Epithelial cell of esophagus (primary cell): ENCODE measurements at places on chromosomes 1 and 21.
A peak's percentile ranks its signal among the peaks of the same experiment; 100 is the strongest.

- DNase-seq: no peak
Measured at GRCh38 chr1:6071219-6071618, 25.5 kb downstream of the KCNAB2 start.

DNA sequence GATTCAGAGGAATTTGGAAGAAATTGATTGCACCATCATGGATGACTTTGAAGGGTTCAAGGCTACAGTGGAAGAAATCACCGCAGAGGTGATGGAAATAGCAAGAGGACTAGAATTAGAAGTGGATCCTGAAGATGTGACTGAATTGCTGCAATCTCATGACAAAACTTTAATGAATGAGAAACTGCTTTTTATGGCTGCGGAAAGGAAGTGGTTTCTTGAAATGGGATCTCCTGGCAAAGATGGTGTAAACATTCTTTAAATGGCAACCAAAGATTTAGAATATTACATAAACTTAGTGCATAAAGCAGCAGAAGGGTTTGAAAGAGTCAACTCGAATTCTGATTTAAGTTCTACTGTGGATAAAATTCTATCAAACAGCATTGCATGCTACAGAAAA is 698.6 kb downstream of the PLA2G4A start:
- no peak for DNase-seq

GRCh38 chr1:224014330-224014649 is 99.6 kb upstream of the FBXO28 start:
- no peak for DNase-seq

- DNase-seq: no peak
Measured at GRCh38 chr1:59541891-59542290, 245.0 kb downstream of the FGGY start.

GRCh38 chr1:26922901-26923300 is 1.4 kb downstream of the NUDC start:
- no peak for DNase-seq

DNA sequence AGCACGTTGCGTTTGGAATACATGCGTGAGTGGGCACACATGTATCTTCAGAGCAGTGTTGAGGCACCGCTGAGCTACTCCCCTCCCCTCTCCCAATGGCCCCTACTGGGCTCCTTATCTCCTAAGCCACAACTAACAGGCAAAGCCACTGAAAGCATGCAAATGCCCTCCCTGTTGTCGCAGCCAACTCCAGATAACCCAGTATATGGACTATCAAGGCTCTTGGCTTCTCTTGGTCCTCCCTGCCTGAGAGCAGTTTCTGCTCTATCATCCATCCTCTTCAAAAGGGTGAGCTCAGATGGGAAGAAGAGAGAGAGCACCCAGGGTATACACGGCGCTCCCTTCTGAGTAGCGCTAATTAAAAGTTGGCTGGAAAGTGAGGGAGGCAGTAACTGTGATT is 58.5 kb upstream of the CNTN2 start:
- no peak for DNase-seq

DNA sequence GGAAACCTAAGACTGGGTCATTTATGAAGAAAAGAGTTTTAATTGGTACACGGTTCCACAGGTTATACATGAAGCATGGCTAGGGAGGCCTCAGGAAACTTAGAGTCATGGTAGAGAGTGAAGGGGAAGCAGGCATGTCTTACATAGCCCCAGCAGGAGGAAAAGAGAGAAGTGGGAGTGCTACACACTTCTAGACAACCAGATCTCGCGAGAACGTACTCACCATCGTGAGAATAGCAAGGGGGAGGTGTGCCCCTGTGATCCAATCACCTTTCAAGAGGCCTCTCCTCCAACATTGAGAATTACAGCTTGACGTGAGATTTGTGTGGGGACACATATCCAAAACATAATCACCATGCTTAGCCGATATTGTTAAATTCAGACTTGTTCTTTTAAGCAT is 62.8 kb downstream of the DYRK1A start:
- DNase-seq: no peak

DNA sequence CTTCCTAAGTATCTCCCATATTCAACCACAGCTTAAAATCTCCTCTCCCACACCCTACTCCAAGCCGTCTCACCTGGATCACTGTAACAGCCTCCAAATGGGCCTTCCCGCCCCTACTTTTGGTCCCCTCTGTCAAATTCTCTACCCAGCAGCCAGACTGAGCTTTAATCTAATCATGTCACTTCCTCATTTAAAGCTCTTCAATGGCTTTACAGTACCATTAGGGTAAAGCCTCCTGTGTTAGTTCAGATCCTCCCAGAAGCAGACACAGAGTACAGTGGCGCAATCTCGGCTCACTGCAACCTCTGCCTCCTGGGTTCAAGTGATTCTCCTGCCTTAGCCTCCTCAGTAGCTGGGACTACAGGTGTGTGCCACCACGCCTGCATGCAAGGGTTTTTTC is 46.8 kb upstream of the PSEN2 start:
- no peak for DNase-seq

GRCh38 chr1:54795356-54795665 is 5.8 kb downstream of the TTC22 start:
- DNase-seq: peak; percentile 45

DNA sequence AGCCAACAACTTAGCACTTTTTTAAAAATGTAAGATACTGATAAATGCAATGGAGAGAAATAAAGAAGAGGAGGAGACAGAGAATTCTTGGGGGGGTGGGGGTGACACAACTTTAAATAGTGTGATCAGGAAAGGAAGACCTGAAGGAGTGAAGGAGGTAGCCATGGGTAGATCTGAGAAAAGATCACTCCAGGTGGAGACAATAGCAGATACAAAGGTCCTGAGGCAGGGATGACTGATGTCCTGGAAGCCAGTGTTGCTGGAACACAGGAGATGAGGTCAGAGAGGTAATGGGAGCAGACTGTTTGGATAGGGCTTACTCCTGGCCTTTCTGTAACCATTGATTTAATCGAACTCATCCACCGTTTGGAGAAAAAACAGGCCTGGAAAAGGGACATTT is 24.6 kb upstream of the TRABD2B start:
- no peak for DNase-seq

DNA sequence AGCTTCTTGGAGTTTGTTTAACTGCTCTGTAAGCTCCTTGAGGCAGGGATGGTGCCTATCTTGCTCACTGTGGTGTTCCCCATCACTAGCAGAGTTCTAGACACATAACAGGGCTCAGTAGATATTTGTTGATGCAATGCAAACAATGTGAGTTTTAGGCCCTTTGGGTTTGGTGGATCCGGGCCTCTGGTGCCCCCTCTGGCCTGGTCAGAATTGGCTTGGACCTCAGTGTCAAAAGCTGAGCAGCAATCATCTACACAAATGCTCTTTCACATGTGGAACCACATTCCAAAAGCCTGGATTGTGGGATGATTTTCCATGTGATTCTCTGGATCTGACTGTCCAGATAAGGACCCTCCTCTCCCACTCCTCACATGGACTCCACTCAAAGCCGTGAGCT is 53.4 kb upstream of the BCAR3 start:
- DNase-seq: no peak

DNA sequence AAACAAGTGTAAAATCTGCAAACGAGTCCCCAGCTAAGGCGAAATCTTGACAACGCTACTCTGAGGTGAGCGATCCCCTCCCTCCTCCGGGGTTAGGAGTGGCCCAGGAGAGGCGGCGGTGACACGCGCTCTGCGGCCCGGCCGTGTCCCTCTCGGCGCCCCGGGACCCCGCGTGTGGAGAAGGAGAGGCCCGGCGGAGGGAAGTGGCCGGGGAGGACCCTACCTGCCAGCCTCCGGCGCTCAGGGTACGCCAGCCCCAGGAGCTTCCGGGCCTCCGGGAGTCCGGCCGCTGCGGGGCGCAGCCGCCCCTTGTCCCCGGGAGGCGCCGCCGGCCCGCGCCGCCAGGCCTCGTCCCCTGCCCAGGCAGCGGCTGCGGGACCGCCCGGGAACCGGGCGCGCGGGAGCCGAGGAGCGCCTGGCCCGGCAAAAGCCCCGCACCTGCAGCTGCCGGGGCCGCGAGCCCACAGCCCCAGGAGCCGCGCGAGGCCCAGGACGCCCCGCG is 543 bp downstream of the ABCB10 start:
- DNase-seq: peak; percentile 21

GRCh38 chr1:225962440-225962975 is 21.5 kb upstream of the LEFTY2 start:
- no peak for DNase-seq

DNA sequence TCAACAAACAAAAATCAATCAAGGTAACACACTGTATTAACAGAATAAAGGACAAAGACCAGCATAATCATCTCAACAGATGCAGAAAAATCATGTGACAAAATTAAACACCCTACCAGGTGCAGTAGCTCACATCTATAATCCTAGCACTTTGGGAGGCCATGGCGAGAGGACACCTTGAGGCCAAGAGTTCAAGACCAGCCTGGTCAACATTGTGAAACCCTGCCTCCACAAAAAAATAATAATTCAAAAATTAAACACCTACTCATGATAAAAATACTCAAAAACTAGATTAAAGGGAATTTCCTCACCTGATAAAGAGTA is 35.3 kb downstream of the PIK3R3 start:
- no peak for DNase-seq

- DNase-seq: no peak
Measured at GRCh38 chr1:155681776-155682175, 6.8 kb downstream of the YY1AP1 start.

- DNase-seq: no peak
Measured at GRCh38 chr1:54122135-54122751, 30.6 kb downstream of the CDCP2 start.

GRCh38 chr1:213883618-213884017 is 104.2 kb upstream of the PROX1 start:
- DNase-seq: no peak

- DNase-seq: no peak
Measured at GRCh38 chr21:45443595-45444181, 38.7 kb downstream of the COL18A1 start.

DNA sequence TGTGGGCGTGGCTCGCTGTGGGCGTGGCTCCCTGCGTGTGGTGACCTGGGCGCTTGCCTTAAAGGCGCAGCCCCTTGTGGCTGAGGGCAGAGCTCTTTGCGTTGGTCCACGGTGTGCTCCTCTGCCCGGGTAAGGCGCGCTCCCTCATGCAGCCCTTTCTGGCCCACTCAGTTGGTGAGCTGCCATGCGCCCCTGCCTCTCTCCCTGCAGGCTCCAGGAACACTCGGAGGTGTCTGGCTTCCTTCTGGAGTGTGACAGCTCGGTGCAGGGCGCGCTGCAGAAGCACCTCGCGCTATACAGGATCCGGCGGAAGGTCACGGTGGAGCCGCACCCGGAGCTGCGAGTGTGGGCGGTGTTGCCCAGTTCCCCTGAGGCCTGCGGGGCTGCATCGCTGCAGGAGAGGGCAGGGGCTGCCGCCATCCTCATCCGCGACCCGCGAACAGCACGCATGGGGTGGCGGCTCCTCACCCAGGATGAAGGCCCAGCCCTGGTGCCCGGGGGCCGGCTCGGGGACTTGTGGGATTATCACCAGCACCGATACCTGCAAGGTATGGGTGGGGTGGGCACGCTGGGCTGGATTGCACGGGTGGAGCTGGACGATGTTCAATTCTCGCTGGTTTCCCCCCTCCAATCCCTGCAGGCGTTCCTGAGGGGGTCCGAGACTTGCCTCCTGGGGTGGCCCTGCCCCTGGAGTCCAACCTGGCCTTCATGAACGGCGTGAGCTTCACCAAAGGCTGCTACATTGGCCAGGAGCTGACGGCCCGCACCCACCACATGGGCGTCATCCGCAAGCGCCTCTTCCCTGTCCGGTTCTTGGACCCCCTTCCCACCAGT is 9.1 kb downstream of the IBA57 start:
- DNase-seq: peak; percentile 29

DNA sequence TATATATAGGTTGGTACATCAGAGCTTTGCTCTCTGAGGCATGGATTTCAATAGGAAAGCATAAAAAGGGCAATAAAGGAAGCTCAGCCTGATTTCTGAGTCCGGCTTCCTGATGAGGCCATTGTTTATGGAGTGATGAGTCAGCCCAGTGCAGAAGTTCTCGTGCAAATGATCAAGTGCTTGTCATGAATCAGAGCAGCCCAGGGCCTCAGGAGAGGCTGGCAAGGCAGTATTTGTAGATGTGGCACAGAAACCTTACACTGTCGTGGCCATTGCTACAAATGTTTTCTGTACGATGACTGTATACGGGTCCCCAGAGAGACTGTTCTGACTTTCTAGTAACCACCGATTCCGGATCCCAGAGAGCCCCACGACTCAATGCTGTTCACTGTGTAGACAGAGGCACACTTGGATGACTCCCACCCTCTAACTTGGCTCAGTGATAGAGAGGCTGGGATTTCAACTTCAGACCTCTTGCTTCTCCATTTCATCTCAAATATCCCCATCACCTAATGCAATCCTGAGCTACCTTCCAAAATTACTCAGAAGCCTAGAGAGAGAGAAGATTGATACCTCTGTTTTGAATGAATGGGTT is 26.8 kb downstream of the UMODL1 start:
- DNase-seq: peak; percentile 97

DNA sequence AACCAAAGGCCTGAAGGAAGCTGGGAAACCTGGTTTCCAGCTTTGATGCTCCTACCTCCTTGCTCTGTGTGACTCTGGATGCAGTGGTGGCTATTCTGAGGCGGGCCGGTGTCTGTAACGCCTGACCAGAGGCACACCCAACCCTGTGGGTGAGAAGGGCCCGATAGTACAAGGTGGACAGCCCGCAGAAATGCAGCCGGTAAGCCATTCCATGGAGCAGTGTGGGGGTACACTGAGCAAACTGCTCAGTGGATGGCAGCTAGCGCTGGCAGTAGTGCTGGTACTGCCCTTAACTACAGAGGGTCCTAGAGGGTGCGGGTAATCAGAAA is 36.0 kb downstream of the AHDC1 start:
- no peak for DNase-seq

GRCh38 chr1:159855709-159856108 is 6.7 kb downstream of the VSIG8 start:
- no peak for DNase-seq

DNA sequence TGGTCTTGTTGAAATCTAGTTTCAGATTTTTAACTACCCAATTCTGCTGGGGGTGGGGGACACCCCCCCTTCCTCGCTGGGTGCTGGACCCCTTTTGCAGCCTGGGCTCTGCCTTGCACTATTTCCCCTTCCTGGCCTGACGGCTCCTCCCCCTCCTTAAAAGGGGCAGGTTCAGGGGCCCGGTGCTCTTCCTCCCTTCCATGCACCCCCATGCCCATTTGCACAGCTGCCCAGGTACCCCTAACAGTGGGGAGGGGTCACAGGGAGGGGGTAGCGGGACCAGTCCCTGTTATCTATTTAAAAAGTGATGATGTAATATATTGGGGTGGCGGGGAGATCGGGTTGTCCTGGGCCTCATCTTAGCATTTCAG is 15.3 kb downstream of the ZBTB7B start:
- no peak for DNase-seq
